ENCODE measurements at places on chromosomes 2 and 18.

DNA sequence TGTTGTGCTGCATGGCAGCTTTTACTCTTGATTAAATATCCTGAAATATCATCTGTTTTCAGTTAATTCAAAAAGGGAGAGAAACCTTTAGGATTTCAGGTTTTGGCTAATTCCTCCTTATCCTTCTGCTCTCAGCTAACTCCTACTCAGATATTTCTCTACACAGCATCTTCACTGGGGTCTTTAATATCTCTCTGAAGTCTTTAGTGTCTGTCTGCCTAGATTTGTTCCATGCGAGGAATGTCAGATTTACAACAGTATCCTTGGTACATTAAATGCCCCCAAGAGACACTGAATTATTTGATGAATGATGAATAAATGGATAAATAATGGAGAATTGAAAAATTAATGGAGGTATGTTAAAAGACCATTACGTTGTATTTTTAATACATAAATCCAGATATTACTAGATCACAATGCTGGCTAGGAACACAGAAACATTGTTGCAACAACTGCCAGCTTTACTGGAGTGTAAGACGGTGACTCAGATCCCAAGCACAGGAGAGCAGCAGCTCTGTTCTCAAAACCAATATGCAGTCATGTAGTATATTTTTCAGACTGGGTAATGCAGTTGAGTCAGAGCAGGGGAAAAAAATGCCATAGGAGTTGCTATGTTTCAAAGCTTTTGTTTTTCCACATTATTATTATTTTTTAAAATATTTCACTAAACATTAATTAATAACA, 388.0 kb upstream of the SYT4 start:
- no peak for DNase-seq

- DNase-seq, result no peak
Observed at GRCh38 chr18:75154997-75155396, 53.9 kb downstream of the PTGR3 start.

GRCh38 chr2:111662771-111663470, 221.1 kb downstream of the ANAPC1 start:
- no peak for DNase-seq

GRCh38 chr2:103656558-103656957, 894.7 kb downstream of the TMEM182 start:
- peak; percentile 12 for DNase-seq

Data from neuronal stem cell (in vitro differentiated cells).